HT-29 (cell line): ENCODE measurements at places on chromosomes 4 and X. TPM values are rescaled to one million over a fixed set of nuclear protein-coding genes. Genes with fewer than 3 reads are reported as not detected.

DNA sequence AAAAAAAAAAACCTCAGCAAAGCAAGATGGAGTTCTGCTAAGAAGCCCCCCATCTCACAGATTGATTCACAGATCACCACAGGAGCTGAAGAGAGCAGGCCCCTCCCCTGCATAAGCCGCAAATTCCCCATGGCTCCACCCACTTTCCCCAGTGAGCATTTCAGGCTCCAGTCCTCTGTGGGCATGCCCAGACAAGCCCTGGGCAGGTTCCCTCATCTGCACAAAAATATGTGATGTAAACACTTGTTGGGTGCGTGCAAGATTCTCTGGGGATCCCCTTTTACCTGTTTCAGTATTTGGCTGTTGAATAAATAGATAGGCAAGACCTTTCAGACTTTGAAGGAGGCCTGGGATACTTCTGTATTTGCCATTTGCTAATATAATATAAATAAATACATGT lies 514.3 kb downstream of the PCDH7 start:
- DNase-seq, result peak; percentile 17

DNA sequence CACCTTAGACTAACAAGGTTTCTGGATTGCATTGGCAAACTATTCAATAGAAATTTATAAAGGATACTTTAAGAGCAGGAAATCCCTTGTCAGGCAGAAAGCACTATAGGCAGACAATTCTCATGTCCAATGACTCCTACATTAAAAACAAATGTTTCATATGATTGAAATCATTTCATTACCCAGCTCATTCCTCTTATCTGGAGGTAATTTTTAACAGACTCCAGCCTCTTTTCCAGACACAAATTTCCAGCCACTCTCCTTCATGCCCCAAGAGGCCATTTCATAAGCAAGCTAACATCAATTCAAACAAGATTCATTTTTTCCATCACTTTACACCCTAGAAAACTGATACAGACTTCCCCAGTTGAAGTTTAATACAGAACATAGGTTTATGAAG lies 495.1 kb upstream of the FRG1 start:
- no peak for DNase-seq

Gene SCRG1
- not detected in 2 replicates for total RNA-seq

GRCh38 chrX:110569506-110569905 lies 210.9 kb downstream of the RTL9 start:
- DNase-seq, result no peak

DNA sequence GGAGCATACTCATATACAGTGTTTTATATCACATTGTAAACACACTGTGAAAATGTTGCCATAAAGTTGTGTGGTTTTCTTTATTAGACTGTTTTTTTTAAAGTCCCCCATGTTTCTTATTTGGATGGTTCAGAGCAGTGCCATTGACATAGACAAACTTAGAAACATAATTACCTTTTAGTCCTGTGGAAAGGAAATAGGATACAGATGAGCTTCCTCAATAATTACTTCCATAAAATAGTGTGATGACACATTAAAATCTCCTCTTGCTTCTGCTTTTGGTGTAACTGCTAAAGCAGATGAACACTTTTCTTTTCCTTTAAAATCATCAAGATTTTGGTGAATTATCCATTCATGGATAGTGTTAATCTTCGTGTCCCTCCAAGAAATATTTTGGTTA lies 52.9 kb upstream of the LIMCH1 start:
- DNase-seq, result no peak

GRCh38 chr4:161894014-161894413 lies 269.8 kb downstream of the FSTL5 start:
- no peak for DNase-seq

DNA sequence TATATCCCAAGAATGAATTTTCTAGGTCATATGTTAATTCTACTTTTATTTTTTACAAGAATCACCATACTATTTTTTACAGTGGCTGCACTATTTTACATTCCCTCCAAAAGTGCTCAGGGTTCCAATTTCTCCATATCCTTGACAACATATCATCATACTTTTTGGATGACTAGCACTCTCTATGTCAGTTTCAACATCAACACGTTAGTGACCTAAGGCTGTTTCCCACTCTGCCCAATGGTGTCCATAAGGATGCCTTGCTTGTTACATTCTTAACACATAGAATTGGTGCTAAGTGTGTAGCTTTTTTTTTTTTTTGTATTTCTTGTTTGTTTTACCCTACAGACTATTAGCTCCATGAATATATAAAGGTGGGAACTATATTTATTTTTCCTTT lies 175.4 kb downstream of the PCDH10 start:
- no peak for DNase-seq

DNA sequence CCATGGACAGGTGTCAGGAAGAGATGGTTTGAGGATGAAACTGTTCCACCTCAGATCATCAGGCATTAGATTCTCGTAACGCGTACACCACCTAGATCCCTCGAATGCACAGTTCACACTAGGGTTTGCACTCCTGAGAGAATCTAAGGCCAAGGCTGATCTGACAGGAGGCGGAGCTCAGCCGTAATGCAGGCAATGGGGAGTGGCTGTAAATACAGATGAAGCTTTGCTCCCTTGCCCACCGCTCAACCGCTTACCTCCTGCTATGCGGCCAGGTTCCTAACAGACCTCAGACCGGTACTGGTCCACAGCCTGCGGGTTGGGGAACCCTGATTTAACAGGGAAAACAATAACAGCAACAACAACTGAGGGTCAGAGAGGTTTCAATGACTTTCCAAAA lies 2.0 kb upstream of the TEC start:
- DNase-seq, result no peak

GRCh38 chr4:159145992-159146330 lies 43.1 kb downstream of the RAPGEF2 start:
- DNase-seq, result no peak

DNA sequence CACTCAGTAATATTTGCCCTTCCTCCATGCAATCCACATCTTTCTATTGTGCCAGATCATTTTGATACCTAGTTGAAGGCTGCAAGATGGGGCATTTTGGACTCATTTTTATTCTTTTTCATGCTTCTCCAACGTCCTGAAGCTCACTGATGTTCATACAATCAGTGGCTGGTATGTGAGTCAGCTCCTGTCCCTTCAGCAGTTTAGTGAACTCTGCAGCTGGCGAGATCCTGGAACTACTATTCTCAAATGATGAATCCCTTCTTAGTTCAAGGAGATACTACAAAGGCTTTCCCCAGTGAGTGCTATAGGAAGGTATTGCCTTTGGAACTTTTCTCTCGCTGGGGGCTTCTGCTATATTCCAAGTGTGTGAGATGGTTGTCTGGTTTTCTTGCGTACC lies 9.6 kb upstream of the CCDC149 start:
- no peak for DNase-seq

Gene TEX11
- total RNA-seq, result not detected in 2 replicates

DNA sequence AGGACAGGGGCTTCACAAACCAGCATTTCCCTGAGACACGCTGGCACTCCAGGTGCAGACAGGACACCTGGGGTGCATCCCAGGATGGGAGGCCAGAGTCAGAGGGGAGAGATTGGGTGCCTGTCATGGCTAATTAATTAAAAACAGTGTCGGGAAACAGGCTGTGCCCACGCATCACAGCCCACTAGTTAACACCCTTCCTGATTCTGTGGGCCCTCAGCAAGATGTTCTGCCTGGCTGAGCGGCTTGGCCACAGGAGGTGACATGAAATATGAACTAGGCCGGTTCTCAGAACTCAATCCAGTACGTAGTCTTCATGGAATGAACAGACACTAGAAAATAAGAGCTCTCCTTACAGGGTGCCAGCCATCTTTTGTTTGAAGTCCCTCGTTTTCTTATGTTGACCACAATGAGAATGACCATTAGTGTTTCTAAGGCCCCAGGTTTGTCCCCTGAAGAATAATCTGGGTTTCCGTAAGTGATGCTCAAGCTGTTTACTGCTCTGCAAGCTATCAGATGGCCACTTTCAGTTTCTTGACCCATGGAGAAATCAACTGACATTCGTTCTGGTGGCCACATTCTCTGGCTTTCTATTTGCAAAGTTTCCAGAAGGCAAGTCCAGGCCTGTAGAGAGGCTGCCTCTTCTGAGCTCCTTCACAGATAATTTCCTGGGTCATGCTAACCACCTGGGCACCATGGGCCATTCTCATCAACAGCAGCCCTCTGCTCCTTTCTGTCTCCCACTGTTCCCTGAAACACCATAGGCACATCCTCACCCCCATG lies 72.3 kb downstream of the SLC34A2 start:
- DNase-seq, result no peak

DNA sequence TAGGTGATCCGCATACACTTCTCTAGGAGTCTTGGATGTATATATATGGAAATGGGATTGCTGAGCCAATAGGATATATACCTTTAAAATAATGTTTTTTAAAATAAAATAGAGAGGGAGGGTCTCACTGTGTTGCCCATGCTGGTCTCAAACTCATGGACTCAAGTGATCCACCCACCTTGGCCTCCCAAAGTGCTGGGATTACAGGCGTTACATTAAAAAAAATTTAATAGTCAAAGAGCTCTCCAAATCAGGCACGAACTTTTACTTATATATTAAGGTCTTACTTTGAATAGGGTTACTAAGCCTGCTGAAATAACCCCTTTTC lies 109.0 kb downstream of the GNL3L start:
- DNase-seq, result no peak

GRCh38 chr4:99221980-99222379 lies 2.9 kb upstream of the ADH6 start:
- DNase-seq, result peak; percentile 11

GRCh38 chr4:66929748-66930147 lies 615.6 kb downstream of the CENPC start:
- DNase-seq, result no peak
